ENCODE measurements at places on chromosomes 7 and 10.

- no peak for DNase-seq
Observed at GRCh38 chr10:3623746-3624145, 161.3 kb downstream of the KLF6 start.

DNA sequence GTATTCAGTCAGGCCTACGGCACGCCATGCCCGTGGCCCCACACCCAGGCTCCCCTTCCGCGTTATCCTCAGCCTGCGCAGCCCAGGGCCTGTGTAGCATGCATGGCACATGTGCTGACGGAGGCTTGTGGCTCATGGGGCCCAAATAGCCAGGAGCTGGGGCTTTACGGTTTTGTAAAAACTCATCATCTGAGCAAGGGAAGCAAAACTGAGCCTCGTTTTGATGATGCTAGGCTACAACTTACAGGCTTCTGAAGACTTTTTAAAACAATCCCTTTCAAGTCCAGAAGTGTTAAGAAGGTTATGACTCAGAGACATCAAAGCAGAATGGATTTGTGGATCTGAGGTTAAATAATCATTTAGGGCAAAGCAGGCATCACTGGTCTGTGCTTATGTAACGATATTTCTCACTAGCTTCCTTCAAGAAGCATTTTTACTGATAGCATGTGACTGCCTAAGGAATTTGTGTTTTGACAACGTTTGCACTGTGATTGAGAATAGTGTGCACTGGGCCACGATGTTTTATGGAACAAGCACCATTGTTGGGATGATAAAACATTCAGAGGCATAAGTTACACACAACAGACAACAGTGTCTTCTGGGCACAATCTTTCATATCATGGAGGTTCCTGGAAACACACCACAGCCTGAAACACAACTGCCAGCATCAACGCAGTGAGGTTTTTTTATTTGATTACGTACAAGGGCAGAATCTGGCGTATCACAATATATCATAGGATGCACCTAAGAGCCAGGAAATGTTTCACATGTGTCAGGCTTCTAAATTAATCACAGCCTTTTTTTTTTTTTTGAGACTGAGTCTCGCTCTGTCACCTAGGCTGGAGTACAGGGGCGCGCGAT lies 274.3 kb downstream of the CCDC3 start:
- no peak for DNase-seq

GRCh38 chr10:86267286-86268195 lies 99.1 kb downstream of the GRID1 start:
- DNase-seq, result no peak

GRCh38 chr7:132732321-132732865 lies 156.1 kb upstream of the PLXNA4 start:
- DNase-seq, result no peak

- DNase-seq, result no peak
Observed at GRCh38 chr10:128345353-128345752, 219.1 kb upstream of the MKI67 start.

DNA sequence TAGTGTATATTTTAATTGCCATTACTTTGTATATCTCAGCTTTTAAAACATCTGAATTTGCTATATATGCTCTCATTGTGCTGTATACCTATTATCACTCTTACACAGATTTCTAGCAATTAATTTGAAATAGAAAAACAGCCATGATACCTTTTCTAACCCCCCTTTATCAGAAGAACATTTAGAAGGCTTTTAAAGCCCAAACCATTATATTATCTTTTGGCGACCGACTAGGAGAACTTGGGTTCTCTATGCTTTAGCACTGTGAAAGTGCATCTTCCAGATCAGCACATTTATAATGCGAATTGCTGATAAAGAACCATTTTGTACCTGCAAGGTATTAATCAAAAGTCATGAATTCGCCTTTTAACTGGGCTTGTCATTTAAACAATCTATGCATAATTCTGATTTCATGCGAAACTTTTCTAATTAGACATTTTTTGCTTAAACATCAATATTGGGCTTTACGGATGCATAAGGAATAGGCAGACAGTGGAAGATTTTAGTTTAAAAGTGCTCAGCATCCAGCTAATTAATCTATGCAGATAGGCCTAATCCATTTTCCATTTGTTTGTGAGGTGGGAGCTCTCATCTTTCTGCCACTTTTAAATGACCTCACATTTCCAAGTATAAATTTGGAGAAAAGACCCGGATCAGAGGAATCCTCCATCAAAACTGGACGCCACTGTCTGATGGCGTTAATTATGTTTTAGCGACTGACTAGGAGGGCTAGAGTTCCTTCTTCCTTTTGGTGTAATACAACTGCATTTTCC lies 1.2 kb upstream of the MLLT10 start:
- DNase-seq, result no peak

DNA sequence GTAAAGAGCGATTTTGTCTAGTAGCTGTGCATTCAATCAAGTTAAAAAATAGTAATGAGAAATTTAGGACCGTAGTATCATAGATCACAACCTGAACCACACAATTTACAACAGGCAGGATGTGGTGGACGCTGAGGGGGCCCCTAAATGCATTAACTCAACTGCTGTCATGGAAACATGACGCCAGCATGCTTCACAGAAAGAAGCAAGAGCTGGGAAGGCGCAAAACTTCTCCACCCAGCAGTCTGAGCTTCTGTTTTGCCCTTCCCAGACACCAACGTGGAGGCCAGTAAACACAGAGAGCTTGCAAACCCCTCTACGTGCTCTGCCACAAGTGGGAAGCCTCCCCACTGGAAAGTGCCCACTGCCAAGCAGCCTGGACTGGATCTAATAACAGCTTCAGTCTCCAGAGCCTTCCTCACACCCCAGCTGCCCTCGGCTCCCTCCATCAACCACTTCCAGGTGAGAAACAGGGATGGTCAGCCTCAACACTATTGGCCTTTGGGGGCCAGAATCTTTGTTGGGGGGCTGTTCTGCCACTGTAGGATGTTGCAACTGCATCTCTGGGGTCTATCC lies 151.8 kb downstream of the SFMBT2 start:
- peak; percentile 64 for DNase-seq

DNA sequence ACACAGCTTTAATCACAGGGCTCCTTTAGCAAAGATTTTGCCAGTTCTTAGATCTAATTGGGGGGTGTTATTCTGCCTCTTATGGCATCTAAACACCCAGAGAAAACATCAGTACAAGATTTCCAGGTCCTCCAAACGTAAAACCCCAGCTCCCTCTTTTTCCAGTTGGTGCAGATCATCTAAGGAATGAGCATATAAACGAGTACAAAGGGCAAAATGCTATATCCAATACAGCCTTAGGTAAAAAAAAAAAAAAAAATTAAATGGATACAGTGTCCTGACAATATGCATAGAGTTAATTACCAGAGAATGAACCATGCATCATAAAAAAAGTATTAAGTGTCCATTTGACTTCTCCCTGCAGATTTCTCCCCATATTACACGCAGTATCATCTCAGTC lies 50.3 kb downstream of the CCDC6 start:
- no peak for DNase-seq

DNA sequence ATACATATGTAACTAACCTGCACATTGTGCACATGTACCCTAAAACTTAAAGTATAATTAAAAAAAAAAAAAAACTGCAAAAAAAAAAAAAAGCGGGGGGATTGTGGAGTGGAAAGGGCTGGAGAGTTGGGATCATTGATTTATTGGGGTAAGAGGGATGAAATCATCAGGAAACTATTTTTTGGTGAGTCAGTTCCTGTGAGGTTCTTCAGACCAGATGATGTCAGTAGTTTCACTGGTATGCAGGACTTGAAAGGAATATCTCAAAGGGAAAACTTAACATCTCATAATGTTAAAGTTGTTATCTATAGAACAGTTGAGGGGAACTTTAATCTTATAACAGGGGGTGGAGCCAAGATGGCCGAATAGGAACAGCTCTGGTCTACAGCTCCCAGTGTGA lies 32.6 kb upstream of the TECTB start:
- no peak for DNase-seq

DNA sequence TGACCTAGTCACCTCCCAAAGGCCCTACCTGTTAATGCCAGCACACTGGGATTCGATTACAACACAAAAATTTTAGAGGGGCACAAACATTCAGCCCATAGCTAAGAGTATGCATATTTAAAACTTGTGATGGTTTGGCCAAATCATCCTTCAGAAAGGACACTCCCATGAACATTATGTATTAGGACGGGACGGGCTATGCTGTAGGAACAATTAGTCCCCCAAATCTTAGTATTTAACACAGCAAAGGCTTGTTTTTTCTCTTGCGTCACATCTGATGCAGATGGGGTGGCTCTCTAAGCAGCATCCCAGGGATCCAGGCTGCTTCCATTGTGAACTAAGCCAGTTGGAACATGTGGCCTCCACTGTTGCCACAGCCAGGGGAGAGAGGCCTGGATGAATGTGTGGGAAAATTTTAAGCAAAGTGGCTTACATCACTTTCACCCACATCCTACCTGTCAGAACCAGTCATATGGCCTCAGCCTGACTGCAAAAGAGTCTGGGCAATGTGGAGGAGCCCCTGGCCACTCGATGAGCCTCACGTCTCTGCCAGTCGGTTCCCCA lies 26.6 kb downstream of the CHST3 start:
- DNase-seq, result no peak

- DNase-seq, result no peak
Observed at GRCh38 chr7:44224080-44224973, 23.5 kb downstream of the YKT6 start.

DNA sequence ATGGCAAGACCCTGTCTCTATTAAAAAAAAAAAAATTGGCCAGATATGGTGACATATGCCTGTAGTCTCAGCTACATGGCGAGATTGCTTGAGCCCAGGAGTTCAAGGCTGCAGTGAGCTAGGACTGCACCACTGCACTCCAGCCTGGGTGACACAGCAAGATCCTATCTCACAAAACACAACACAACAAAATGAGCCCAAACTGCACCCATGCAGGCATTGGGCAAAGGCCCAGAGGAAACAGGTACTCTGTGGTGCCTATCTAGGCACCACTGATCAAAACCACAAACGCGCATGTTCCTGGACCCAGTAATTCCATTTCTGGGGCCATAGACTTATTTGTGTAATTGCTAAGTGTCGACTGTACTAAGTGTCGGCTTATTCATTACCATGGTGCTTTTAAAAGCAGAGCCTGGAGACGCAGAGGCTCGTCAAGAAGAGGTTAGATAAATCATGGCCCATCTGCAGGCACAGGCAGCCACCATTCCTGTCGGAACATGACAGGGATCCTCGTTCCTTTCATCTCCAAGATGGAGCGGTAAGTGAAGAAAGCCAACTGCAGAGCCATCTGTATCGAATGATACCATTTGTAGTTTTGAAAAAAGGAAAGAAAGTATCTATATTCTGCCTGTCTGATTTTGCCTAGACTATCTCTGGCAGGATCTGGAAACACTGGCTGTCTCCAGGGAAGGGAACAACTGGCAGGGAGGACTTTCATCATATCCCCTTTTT lies 160.4 kb upstream of the RHEB start:
- no peak for DNase-seq

- no peak for DNase-seq
Observed at GRCh38 chr7:15567036-15567435, 5.2 kb upstream of the AGMO start.

GRCh38 chr10:49332768-49333167 lies 33.8 kb downstream of the C10orf71 start:
- no peak for DNase-seq

- no peak for DNase-seq
Observed at GRCh38 chr10:4051641-4052151, 266.7 kb upstream of the KLF6 start.

DNA sequence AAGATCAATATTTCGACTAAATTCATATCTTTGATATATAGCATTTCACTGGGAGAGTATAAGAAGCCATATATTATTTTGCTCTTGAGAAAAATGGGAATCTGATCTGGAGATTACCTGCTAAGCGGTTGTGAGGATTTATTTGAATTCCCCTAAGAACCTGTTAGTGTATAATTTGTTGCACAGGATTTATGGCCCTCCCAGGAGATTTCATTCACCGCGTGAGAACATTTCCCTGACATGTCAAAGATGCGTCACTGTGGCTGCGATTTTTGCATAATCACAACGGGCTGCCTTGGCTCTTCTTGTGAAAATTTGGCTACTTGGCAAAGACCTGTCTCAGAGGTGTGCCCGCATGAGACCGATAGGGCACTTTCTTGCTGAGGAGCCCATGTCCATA lies 184.7 kb upstream of the PFKP start:
- DNase-seq, result no peak

- DNase-seq, result no peak
Observed at GRCh38 chr10:101047268-101047667, 14.5 kb upstream of the KAZALD1 start.

DNA sequence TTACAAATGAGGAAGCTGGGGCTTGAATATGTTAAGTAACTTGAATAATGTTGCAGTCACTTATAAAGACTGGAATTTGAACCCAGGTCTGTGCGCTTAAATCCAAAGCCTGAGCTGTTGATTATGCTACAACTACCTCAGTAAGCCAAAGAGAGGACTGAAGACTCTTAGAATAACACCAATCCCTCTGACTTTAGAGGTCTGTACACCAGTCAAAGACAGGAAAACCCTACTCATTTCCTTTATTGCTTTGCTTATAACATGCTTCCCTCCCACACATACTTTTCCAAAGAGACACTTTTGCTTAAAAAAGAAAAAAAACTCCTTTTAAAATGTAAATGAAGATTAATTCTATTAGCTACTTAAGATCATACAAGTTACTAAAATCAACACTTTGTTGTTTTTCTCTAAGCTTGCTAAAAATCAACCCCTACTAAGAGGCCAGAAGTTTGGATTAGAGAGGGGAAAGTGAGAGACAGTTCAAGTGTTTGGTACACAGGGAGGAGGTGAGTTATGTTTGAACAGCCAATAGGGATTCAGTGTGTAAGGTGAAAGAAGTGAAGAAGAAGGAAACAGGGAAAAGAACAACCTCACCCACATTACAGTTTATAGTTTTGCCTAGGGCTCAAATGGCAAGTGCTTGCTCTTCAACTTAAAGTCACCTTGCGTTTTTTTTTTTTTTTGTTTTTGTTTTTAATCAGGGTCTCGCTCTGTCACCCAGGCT lies 74.8 kb downstream of the MDH2 start:
- DNase-seq, result no peak

- no peak for DNase-seq
Observed at GRCh38 chr10:130137659-130138478, 1.7 kb downstream of the GLRX3 start.

GRCh38 chr10:30509508-30509907 lies 75.5 kb downstream of the MAP3K8 start:
- DNase-seq, result no peak

GRCh38 chr10:30442019-30442606 lies 8.1 kb downstream of the MAP3K8 start:
- no peak for DNase-seq

DNA sequence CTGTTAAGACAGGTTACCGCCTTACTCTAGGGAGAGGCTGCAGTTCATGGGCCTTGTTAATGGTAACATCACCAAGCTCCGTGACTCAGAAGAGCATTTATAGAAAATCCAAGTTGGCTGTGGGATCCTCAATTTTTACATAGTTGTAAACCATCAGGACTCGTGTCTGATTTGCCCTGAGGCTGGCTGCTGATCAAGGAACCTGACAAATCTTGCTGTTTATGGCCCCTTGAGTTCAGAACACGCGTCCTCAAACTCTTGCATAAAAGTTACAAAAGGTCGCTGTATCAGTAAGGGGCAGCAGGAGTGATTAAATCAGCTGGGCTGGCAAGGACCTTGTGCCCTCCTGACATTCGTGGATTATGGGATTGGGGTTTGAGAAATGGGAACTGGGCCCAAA lies 4.6 kb downstream of the SLC13A4 start:
- DNase-seq, result no peak

GRCh38 chr10:25498645-25499044 lies 323.8 kb downstream of the GPR158 start:
- DNase-seq, result no peak
